ENCODE measurements at places on chromosomes 2 and 18. TPM values are rescaled to one million over a fixed set of nuclear protein-coding genes. Genes with fewer than 3 reads are reported as not detected.

The SCYGR5 gene
- not detected for total RNA-seq

The KCNF1 gene
- total RNA-seq = not detected

The RSAD2 gene
- 1.6 TPM for total RNA-seq

The DUSP2 gene
- 1.8 TPM for total RNA-seq

The LHCGR gene
- total RNA-seq = not detected

The FHOD3 gene
- total RNA-seq = 3.0 TPM

The ABCG8 gene
- not detected for total RNA-seq

The COX7A2L gene
- total RNA-seq = 79.1 TPM

The CHST10 gene
- total RNA-seq = 0.88 TPM

The KIF5C gene
- total RNA-seq = 0.08 TPM

The CYP27C1 gene
- total RNA-seq = 1.8 TPM

DNA sequence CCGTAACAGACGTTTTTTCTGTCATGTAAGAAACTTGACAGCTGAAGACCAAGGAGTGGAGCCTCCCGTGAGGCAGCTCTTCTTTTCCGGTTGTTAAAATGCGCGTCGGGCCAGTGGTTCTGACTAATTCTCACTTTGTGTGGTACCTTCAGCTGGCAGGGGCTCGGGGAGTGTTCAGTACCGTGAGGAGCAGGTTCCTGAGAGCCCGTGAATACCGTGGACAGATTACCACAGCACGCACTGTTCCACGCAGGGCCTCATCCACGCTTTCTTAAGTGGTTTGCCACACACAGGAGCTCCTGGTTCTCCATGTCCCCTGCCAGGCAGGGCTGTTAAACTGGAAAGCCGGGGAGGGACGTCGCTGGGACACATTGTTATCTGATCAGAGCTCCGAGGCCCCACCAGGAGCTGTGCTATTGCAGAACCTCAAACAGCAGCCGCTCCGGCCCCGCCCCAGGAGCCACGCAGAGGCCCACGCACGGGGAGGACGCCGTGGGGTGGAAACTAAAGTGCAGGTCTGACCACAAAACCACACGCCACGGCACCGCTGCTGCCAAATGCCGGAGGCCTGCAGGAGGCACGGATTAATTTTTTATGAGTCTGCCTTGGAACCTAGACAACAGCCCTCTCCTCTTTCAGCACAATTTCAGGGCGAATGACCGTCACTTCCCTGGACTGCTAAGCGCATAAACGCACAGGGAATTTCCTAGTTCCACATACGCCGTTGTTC lies 43.3 kb downstream of the NFATC1 start:
- no peak for ATAC-seq

- no peak for ATAC-seq
Measured at GRCh38 chr2:231204581-231204980, 6.2 kb downstream of the ARMC9 start.

DNA sequence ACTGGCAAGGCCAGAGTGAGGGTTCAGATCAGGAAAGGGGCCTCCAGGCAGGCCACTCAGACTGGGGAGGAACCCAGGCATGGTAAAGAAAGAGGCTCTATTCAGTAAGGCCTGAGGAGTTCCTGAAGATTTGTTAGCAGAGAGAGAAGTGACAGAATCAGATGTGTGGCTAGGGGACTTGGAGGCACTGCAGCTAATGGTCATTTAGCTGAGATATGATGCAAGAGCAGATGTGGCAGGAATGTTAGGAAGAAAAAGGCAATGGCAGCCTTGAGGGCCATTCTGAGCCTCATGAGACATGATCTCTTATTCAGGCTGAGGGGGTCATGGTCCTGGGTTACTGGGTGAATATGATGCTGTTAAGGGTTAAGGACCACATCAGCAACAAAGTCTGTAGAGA lies 73.4 kb downstream of the CCDC93 start:
- no peak for ATAC-seq

GRCh38 chr18:5895876-5896740 lies 786 bp upstream of the TMEM200C start:
- ATAC-seq = peak; percentile 18

DNA sequence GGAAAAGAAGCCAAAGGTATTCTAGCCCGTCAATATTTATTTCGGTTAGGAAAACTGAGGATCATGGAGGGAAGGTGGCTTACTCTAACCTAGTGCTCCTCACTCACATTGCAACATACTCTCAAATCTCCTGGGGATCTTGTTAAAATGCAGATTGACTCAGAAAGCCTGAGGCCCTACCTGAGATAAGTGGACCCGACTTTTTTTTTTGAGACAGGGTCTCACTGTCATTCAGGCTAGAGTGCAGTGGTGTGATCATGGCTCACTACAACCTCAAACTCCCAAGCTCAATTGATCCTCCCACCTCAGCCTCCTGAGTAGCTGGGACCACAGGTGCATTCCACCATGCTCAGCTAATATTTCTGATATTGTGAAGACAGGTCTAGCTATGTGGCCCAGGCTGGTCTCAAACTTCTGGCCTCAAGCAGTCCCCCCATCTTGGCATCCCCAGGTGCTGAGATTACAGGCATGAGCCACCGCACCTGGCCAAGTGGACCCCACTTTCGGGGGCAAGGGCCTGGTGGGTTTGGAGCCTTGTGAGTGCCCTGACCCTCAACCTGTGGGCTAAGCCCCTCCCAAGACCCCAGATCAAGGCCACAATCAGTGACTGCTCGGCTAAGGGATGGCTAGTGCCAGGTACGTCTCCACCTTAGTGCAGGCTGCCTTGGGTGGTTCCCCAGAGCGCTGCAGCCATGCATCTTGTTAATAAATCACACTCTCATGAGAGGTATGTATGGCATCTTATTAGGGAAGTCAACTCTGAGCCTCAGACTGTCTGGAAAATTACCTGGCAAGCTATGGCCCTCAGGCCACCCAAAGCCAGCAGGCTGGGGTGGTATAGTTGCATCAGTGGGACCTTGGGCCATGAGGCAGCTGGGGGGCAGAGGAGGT lies 1.1 kb upstream of the NEURL3 start:
- no peak for ATAC-seq

- ATAC-seq = no peak
Measured at GRCh38 chr18:78629426-78629825, 350.2 kb upstream of the SALL3 start.

GRCh38 chr18:26255695-26256622 lies 29.7 kb downstream of the TAF4B start:
- no peak for ATAC-seq

GRCh38 chr2:100211521-100211920 lies 69.1 kb upstream of the AFF3 start:
- no peak for ATAC-seq

DNA sequence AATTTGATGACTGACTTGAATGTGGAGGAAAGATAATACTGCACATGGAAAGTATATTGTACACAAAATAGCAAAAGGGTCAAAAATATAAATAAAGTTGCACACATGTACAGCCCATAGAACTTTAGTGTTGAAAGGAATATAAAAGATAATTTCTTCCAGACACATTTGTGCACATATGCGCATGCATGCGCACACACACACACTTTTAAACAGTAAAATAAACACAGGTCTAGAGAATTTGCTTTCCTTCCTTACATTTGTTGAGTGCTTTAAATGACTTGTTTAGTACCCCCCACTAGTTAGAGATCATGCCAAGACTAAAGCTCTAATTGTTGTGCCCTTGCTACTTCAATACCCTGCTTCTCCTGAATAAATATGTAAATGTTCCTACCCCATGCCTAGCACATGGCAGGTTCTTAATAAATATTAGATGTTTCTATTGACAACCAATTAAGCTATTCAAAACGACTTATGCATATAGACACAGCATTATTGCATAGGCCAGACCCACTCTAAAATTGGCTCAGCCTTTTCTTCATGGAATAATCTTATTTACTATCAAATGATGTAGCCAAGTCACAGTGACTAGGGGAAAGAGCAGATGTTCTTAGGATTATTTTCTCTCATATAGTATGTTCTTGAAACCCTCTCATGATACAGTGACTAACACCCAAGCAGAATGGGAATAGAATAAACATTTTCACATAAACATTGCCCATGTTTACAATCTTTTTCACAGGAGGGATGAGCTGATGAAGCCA lies 165.5 kb upstream of the ACVR2A start:
- no peak for ATAC-seq

DNA sequence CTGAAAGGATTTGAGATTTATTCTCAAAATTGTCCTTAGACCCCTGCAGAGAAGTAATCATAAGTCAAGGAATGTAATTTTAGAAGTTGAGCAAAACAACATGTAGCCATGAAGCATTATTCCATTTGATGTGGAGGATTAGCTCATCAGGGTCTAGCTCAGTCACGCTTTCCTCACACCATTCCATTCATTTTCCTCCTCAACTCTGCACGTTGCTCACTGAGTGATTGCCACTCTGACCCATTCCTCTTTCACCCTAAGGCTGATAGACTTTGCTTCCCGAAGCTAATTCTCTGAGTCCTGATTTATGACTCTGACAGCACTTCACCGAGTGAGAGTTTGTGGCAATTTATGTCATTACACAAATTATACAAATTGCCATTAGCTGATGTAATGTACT lies 820.6 kb upstream of the PIK3C3 start:
- ATAC-seq = no peak

- ATAC-seq = no peak
Measured at GRCh38 chr18:75261430-75262223, 51.0 kb downstream of the TSHZ1 start.

GRCh38 chr2:48253301-48253700 lies 276.7 kb upstream of the STON1 start:
- ATAC-seq = no peak

DNA sequence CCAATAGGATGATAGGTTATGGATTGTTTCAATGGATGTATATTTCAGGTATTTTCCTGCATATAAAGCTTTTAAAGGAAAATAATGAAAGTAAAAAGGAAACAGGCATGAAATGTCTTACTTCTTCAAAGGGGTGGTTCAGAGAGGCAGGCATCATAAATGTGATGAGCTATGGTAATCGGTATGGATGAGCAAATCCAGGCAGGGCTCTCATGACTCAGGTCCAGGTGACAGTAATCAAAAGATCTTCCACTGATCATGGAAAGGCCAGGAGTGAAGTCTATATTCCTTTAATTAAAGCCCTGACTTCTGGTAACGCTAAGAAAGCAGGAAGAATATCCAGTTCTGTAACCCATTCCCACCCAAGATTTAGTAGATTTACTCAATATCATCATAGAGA lies 48.7 kb upstream of the RGPD4 start:
- no peak for ATAC-seq

DNA sequence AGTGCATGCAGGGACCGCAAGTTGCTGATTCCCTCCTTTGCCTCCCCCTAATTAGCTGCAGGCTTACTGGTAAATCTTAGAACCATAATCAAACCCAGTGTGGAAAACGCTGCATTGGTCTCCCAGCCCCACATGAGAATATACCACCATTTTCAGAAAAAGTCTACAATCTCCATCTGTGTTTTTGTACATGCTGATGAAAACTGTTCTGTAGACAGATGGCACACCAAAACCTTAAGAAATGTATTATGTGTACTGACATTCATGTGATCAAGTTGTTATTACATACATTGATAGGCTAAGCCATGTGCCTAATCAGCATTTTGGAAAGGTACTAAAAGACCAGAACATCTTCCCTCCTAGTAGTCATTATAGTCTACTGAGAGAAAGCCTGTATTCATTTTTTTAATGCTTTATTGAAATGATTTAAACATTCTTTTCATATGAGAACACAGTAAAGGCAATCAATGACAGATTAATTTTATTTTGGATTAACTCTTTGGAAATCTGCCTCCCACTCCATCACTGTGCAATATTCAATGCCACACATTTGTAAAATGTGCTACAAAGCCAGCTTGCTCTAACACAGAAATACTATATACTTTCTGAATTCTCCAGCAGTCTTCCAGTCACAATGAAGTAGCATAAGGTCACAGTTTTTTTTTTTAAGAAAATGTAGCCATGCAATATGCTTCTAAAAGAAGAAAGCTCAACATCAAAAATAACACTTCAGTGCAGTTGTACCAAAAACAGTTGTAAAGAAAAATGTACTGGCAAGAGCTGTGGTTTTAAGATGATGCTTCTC lies 1.8 kb upstream of the CRYGA start:
- no peak for ATAC-seq

- peak; percentile 39 for ATAC-seq
Measured at GRCh38 chr2:109312902-109313301, 183.9 kb downstream of the SH3RF3 start.

DNA sequence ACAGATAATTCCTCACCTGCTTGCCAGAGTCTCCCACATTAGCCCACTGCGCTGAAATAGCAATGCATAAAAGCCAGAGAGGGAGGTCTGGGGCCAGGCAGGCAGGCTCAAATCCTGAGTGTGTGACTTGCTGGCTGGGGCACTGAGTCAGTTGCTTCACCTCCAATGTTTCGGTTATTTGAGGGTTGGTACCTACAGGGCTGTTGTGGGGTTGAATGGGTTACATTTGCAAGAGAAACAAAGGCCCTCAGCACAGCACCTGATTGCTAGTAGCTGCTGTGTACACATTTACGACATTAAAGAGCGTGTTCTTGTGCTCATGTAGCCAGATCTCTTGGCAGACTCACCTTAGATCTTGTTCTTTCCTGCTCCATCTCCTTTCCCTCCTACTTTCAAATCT lies 34.1 kb upstream of the FAM110C start:
- ATAC-seq = no peak
